Activated CD4-positive, alpha-beta memory T cell treated with anti-CD3 and anti-CD28 coated beads for 36 hours (primary cell): ENCODE measurements at places on chromosomes 1 and 21. TPM values are rescaled to one million over a fixed set of nuclear protein-coding genes. Genes with fewer than 3 reads are reported as not detected.

The HSD3B1 gene
- total RNA-seq: not detected

DNA sequence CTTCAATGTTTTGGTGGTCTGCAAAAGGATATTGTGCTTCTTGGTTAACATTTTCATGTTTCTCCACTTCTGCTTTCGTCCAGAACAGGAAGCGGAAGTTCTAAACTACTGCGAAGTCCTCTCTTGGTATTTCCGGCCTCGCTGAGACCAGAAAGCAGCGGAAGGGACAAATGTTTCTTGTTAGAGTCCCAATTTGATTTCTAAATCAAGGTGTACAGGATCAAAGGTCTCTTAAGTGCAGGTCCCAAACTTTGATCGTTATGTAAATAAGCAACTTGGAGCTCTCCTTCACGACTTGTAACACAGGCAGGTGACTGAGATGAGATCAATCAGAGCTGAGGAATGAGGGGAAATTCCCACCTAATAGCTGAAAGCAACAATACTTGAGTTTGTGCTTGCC lies 40.1 kb upstream of the HMCN1 start:
- peak; percentile 39 for DNase-seq

GRCh38 chr1:163170331-163170730 lies 32.4 kb downstream of the RGS5 start:
- DNase-seq: no peak

GRCh38 chr1:209692296-209692695 lies 12.3 kb upstream of the HSD11B1 start:
- DNase-seq: no peak

- DNase-seq: no peak
Measured at GRCh38 chr1:38085666-38086330, 39.2 kb upstream of the POU3F1 start.

DNA sequence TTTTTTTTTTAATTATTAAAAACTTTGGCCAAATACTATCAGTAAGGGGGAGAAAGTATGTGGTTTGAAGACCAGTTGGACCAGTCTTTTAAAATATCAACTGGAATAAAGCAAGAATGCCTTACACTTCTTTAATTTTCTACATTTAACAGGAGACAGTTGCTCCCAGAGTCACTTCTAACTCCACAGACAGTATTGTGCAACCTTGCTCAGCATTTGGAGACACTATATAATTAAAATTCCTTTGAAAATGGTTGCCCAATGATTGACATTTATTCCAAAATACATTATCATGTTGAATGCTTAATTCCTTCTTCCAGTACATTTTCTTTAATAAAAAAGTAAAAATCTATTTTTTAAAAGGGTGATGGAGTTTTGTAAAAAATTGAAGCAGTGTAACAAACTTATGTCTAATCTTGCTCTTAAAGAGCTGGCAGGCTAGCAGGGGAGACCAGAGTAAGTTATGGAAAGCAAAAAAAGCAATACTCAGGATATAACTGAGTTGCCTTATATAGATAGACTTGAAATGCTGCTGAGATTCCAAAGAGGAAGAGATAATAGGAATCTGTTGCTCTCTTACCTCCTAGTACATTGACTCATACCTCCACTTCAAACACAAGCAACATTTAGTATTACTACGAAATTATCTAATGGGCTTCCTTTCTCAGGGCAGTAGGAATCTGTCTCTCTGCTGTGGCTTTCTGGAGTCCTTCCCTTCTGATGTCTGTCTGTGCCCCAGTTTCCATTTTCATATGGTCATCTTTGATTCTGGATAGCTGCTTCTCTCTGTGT lies 69.7 kb upstream of the RGL1 start:
- no peak for DNase-seq

The RNF186 gene
- total RNA-seq: not detected

The EPHB2 gene
- 0.07 TPM for total RNA-seq

The CYP4Z1 gene
- not detected for total RNA-seq

- DNase-seq: no peak
Measured at GRCh38 chr21:22763442-22763841, 1765.2 kb downstream of the NCAM2 start.

- DNase-seq: no peak
Measured at GRCh38 chr21:46188226-46189212, 4.3 kb upstream of the SPATC1L start.

GRCh38 chr1:61445269-61445825 lies 279.6 kb downstream of the TM2D1 start:
- no peak for DNase-seq

The MEX3A gene
- 0.51 TPM for total RNA-seq

- no peak for DNase-seq
Measured at GRCh38 chr21:45475797-45476570, 66.3 kb downstream of the SLC19A1 start.

The CFHR5 gene
- total RNA-seq: not detected

GRCh38 chr1:72283022-72283306 lies 625 bp upstream of the NEGR1 start:
- DNase-seq: no peak

The IGSF3 gene
- 4.2 TPM for total RNA-seq

The ZNF644 gene
- 37.5 TPM for total RNA-seq

GRCh38 chr1:240304466-240304865 lies 212.8 kb downstream of the FMN2 start:
- no peak for DNase-seq

The KCNT2 gene
- not detected for total RNA-seq

GRCh38 chr1:60847391-60847790 lies 235.0 kb upstream of the NFIA start:
- DNase-seq: no peak

DNA sequence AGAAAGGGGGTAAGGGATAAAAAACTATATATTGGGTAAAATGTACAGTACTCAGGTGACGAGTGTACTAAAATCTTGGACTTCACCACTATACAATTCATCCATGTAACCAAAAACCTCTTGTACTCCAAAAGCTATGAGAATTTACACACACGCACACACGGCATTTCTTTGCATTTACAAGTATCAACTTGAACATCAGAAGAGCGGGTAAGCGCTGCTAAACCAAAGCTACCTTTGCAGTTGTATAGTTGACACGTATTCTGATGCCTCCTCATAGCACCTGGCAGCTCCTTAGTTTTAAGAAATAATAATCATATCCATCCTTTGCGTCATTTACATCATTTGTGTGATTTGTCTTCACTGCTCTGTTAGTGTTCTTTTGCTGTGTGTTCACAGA lies 17.6 kb downstream of the CDC42BPA start:
- no peak for DNase-seq

DNA sequence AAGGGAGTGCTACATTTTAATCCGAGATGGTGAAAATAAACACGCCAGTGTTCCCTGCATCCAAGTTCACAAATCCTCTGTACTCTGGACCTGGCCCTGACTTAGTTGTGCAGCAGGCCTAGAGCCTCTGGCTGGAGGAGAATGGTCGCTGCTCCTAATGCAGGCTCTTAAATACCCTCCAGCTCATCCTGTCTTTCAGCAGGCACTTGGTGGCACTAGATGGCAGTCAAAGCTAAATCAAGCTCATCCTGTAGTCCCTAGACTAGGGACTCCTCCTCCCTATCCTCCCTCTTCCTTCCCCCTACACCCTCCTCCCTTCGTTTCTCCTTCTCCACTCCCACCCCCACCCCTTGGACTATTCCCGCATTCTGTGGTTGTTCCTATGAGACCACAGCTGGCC lies 41.6 kb upstream of the MTR start:
- no peak for DNase-seq

DNA sequence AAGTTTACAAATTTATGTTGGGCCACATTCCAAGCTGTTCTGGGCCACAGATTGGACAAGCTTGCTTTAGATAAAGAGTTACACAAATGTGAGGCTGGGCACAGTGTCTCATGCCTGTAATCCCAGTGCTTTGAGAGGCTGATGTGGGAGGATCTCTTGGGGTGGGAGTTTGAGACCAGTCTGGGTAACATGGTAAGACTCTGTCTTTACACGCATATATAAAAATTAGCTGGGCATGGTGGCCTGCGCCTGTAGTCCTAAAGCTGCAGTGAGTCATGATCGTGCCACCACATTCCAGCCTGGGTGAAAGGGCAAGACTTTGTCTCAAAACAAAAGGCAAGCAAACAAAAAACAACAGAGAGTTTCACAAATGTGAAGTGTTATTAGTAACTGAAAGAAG lies 5.9 kb upstream of the VCAM1 start:
- DNase-seq: no peak

- peak; percentile 62 for DNase-seq
Measured at GRCh38 chr1:161727256-161727924, 6.0 kb downstream of the FCRLB start.

The VSIG8 gene
- not detected for total RNA-seq

- no peak for DNase-seq
Measured at GRCh38 chr1:26745191-26745590, 42.6 kb upstream of the PIGV start.

The EXOC8 gene
- 14.4 TPM for total RNA-seq

The FAM72A gene
- 31.5 TPM for total RNA-seq

- no peak for DNase-seq
Measured at GRCh38 chr1:218401441-218401997, 56.4 kb downstream of the TGFB2 start.

DNA sequence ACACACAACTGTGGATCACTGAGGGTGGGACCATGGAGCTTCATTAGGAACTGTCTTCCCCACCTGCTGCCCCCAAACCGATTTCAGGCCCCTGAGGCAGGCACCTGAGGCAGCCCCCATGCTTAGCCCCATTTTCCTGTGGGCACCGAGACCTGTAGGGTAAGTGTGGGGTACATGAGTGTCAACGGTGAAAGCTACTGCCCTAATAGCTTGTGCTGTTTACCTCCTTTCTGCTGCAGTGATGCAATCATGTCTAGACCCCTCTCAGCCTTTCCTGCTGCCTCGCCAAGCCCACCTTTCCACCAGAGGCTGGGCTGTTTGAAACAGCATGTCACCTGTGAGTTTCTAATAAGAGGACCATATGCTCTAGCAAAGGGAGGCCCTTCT lies 53.0 kb downstream of the NFASC start:
- no peak for DNase-seq

DNA sequence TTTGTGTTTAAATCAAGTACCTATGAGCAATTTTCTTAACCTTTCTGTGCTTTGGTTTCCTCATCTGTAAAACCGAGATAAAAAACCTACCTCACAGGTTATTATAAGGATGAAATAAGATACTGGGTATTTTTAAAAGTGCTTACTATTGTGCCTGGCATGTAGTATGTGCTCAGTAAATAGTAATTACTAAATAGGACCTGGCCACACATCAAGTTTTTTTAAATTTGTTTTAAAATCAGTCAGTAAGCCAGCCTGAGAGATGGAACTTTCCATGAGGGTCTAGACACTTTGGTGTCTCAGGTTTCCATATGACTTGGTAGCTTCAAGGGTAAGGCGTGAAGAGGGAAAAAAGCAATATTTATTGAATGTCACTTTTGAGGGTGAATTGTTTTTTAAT lies 7.0 kb upstream of the ATF3 start:
- no peak for DNase-seq

- no peak for DNase-seq
Measured at GRCh38 chr21:45982092-45982757, 655 bp downstream of the COL6A1 start.

DNA sequence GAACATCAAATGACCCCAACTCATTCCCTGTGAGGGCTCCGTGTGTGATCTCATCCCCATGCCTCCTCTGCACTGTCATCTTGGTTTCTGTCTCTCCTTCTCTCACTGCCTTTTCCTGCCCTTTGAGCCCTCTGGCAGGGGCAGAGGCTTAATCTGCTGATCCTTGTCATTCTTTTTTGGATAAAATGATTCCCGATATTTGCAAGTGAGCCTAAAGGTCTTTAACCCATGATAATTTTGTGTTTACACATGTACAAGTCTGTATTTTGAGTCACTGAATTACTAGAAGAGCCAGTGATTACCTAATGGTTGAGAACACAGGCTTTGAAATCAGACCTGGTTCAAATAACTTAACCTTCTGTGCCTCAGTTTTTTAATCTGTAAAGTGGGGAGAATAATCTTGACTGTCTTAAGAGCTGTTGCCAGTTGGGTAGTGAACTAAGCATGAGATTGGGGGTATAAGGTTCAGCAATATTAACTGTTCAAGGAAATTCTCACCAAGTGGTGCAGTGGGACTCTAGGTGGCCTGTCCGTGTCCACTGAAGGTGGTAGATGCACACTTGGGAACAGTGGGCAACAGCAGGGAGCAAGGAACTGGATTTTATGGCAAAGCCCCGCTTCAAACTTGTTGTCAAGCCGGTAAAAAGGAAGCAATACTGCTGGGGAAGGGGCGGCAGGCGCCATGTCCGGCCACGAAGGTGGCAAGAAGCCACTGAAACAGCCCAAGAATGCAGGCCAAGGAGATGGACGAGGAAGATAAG lies 1.6 kb downstream of the ECHDC2 start:
- DNase-seq: no peak

GRCh38 chr1:164598719-164599118 lies 39.7 kb downstream of the PBX1 start:
- DNase-seq: no peak

GRCh38 chr1:57377339-57378139 lies 46.3 kb downstream of the DAB1 start:
- DNase-seq: no peak

- no peak for DNase-seq
Measured at GRCh38 chr21:44682580-44683151, 703 bp upstream of the KRTAP12-1 start.

The NCMAP gene
- total RNA-seq: 0.07 TPM

DNA sequence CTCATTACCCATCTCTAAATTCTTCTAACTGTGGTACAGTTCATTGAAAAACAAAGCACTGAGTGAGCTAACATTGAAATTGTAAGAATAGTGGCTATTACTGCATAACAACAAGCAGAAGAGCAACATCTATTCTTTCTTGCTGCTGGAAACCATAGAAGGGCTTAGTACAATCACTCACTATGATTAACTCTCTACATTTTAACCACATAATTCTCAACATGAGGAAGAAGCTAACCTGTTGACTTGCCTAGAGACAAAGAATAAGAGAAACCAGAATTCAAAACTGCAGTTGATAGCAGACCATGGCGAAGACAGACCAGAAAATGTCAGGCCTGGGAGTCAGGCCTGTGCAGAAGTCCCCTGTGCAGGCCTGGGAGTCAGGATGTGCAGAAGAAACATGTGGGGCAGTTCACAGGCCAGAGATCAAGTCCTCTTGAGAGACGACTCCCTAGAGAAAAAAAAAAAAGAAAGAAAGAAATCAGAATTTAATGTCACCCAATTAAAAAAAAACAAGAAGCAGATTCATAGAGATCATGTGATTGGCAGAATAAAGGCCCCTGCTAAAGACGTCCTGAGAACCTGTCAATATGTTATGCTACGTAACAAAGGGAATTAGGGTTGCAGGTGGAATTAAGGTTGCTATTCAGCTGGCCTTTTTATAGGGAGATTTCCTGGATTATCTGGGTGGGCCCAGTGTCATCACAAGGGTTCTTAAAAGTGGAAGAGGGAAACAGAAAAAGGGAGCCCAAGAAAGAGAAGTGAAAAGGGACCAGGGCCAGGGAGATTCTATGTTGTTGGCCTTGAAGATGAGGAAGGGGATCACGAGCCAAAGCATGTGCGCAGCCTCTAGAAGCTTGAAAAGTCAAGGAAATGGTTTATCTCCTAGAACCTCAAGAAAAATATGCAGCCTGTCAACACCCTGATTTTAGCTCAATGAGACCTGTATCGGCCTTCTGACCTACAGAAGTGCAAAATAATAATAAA lies 94.9 kb downstream of the MRPL39 start:
- DNase-seq: peak; percentile 29

The CD1B gene
- not detected for total RNA-seq
